ENCODE measurements at places on chromosomes 6 and 20. TPM values are rescaled to one million over a fixed set of nuclear protein-coding genes. Genes with fewer than 3 reads are reported as not detected.

Gene SS18L1
- total RNA-seq, result 24.5 TPM

Gene SRSF12
- 0.44 TPM for total RNA-seq

Gene SPEF1
- not detected for total RNA-seq

Gene ACSS1
- total RNA-seq, result 10.4 TPM

Gene FAXC
- total RNA-seq, result 3.3 TPM

Gene TMEM170B
- total RNA-seq, result 2.7 TPM

Gene ZBTB12
- 2.8 TPM for total RNA-seq

Gene OOEP
- 0.35 TPM for total RNA-seq

Gene FYN
- 11.8 TPM for total RNA-seq

Gene GSTA4
- 86.4 TPM for total RNA-seq

Gene RAET1L
- total RNA-seq, result 14.5 TPM

Gene IL17A
- total RNA-seq, result not detected

Gene NOX3
- total RNA-seq, result not detected

Gene CPNE1
- total RNA-seq, result 68.7 TPM

Gene BNIP5
- not detected for total RNA-seq

Gene SRMS
- total RNA-seq, result not detected

Gene MAFB
- total RNA-seq, result 39.9 TPM

Gene CDSN
- total RNA-seq, result not detected

Gene SNHG17
- total RNA-seq, result 37.7 TPM

Gene TBXT
- total RNA-seq, result not detected

Gene LIME1
- total RNA-seq, result 12.3 TPM

Gene MYLIP
- 32.0 TPM for total RNA-seq

Gene TRIM10
- total RNA-seq, result not detected

Gene MYT1
- not detected for total RNA-seq

Measured in esophagus squamous epithelium (tissue), 5 donors.